Stimulated activated CD4-positive, alpha-beta T cell treated with anti-CD3 and anti-CD28 coated beads, TNF-alpha, amount 100 ng/mL, for 48 hours (primary cell): ENCODE measurements at places on chromosomes 1 and 21.

- no peak for DNase-seq
Measured at GRCh38 chr1:85373378-85373708, 91.6 kb downstream of the DDAH1 start.

DNA sequence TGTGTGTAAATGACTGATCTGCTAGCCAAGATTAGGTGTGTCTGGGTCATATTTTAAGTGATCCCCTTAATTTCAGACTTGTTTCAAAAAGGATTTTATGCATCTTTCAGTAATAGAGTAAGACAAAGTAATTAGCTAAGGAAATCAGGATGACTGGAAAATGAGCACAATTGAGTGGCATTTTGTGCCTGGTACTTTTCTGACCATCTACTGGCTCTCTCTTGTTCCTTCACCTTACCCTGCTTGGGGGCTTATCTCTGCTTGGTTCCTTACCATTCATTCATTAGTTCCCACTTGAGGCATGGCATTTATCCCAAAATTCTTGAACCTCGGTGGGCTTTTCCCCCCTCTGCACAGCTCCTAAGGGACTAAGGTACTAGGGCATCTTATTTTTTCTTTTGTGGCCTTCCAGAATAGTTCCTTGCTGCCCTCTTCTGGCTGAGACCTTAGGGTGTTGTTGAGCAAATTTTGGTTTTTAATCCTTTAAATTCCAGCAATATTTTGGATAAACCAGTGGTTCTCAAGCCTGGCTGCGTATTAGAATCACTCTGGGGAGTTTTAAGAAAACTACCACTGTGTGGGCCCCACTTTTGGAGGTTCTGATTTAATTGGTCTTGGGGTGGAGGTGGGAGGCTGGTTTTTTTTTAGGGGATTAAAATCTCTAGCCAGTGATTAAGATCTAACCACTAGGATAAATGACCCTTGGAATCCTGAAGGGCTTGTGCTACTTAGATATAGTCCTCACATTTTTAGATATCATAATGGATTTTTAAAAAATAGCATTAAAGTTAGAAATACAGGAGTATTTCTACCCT lies 50.8 kb downstream of the HS2ST1 start:
- DNase-seq, result no peak

- no peak for DNase-seq
Measured at GRCh38 chr1:217876896-217877295, 245.8 kb downstream of the SPATA17 start.

- no peak for DNase-seq
Measured at GRCh38 chr1:224922404-224923164, 6.9 kb upstream of the DNAH14 start.

DNA sequence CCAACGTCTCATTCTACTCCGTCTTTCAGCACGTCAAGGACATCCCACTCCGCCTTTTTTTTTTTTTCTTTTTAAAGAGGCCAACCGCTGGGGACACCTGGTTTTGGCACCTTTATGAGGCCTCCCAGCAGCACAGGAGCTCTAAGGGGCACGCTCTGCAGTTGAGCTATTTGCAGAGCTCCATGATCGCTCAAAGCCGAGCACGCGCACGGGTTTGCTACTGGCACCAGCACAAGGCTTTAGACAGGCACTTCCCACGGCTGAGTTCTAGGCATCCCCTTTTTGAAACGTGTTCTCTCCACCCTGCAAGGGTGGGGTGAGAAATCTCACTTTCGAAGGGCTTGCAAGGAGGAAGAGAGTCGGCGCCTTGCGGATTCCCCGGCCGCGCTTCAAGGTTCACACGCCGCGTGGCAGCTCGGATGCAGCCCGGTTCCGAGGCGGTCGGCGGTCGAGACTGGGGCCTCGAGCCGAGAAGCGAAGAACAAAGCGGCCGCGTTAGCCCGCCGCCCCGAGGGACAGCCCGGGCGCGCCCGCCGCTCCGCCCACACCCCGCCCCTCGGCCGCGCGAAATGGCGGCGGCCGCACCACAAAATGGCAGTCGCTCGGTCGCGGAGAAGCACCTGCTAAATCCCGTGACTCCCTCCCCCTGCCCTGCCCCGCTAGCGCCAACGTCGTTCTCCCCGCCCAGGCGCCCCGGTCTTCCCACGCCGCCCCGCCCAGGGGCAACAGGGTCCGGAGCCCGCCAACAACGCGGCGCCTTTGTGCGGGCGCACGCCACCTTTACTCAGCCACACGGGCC lies 12.9 kb upstream of the SPEN start:
- peak; percentile 86 for DNase-seq

DNA sequence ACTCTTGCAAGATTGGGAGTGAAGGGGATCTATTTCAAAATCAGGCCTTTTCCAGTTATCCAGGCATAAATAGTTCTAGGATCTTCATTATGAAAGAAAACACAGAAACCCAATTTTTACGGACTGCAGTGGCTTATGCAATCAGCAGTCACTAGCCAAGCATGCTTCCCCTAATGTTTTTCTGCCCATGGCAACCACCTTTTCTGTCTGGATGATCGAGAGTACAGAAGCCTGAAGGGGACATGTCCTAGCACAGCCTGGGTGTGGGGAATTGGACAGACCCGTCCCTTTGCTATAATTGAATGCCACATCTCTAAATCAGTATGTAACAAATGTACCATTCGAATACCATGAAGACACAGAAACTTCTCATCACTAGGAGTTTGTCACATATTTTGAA lies 29.8 kb upstream of the NCAM2 start:
- no peak for DNase-seq

DNA sequence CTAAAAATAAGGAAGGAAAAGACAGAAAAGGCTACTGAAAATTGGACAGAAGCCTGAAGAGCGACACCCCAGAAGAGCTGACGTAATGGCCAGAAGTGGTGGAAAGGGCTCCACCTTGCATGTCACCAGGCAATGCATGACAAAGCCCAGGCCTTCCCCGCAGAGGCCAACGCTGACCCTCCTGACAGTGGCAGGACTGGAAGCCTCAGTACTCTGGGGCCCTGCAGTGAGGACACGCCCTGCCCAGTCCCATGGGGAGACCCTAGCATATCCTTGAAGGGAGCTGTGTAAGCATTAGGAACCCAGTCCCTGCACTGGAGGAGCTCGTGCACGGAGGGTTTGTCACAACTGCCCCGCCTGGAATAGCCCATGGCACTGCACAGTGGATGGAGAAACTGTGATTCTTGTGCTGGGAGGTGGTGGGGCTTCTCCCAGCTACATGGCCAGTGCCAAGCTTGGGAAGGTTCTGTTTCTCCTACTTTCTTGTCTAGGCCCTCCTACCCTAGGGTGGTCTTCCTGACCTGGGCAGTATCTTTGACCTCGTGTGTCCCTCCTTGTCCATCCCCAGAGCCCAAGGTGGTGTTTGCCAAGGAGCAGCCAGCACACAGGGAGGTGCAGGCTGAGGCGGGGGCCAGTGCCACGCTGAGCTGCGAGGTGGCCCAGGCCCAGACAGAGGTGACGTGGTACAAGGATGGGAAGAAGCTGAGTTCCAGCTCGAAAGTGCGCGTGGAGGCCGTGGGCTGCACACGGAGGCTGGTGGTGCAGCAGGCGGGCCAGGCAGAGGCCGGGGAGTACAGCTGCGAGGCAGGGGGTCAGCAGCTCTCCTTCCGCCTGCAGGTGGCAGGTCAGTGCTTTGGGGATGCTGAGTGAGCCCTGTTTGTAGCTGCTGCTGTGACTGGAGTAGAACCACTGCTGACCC lies 60.4 kb downstream of the OBSCN start:
- no peak for DNase-seq

GRCh38 chr1:96510391-96510790 lies 211.2 kb upstream of the PTBP2 start:
- no peak for DNase-seq

GRCh38 chr1:218480137-218480536 lies 135.0 kb downstream of the TGFB2 start:
- no peak for DNase-seq

- no peak for DNase-seq
Measured at GRCh38 chr1:67679691-67680090, 5.3 kb upstream of the GADD45A start.

DNA sequence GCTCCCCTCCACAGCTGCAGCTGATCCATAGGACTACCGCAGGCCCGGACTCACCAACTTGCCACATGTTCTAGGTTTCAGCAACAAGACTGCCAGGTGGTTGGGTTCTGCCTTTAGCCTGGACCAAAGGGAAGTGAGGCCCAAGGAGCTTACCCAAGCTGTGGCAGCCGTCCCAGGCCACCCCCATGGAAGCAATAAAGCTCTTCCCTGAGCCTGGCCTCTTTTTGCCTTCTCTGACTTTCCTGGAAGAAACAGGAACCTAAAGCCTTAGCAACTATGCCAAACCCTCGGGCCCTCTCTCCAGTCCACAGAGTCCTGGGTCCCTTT lies 2.7 kb upstream of the ARTN start:
- no peak for DNase-seq

DNA sequence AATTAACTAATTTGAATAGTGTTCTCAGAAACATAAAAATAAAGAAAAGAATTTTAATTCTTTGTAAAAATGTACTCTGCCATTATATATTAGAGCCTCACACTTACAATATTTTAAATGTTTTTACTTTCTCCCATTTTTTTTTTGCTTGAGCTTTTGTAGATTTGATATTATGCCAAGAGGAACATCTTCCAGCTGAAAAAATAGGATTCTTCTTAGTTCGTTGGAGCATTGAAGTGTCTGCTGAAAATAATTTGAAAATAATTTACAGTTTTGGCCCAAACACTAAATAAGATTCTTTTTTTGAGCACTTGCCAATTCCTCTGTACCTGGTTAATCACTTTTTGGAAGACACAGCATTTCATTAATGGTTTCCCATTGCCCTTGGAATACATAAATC lies 175.0 kb upstream of the COL11A1 start:
- no peak for DNase-seq

DNA sequence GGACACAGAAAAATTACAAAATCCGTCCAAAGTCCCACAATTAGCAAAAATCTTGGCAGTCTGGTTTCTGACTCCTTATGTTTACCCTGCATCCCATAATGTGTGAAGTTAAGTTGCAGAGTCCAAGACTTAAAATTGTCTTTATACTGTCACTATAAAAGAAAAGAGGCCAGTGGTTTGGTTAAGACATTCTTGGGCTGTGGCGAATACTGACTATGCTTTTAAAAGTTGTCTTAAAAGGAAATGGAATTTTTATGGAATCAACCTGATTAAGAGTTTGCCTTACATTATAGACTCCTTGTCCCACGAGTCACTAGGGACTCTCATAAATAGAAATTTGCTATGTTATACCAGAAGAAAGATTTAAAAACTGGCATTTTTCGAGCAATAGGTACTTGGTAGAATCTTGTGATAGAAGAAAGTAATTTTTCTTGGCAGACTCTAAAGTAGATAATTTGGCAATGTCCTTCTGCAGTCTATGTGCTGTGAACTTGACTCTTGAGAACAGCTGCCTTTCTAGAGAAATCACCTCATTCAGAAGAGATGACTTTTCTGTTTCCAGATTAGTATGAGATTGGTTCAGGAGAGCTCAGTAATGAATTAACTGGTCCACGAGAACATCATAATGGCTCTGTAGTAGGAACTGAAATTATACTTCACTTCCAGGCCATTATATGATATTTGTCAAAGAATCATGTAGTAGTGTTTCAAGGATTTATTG lies 31.8 kb downstream of the NTNG1 start:
- no peak for DNase-seq
